Fibroblast of the aortic adventitia (primary cell): ENCODE measurements at places on chromosomes 7 and 10. TPM values are rescaled to one million over a fixed set of nuclear protein-coding genes. Genes with fewer than 3 reads are reported as not detected.
A peak's percentile ranks its signal among the peaks of the same experiment; 100 is the strongest.

GRCh38 chr7:44978511-44979366 is at the start of gene MYO1G:
TSS of gene MYO1G (minus strand) at chr7:44979015. CDS start at chr7:44978961, 54 bp downstream.
- DNase-seq, result no peak

- DNase-seq, result peak; percentile 30
These were observed 490 bp downstream of the KIN start for GRCh38 chr10:7787150-7787856.

DNA sequence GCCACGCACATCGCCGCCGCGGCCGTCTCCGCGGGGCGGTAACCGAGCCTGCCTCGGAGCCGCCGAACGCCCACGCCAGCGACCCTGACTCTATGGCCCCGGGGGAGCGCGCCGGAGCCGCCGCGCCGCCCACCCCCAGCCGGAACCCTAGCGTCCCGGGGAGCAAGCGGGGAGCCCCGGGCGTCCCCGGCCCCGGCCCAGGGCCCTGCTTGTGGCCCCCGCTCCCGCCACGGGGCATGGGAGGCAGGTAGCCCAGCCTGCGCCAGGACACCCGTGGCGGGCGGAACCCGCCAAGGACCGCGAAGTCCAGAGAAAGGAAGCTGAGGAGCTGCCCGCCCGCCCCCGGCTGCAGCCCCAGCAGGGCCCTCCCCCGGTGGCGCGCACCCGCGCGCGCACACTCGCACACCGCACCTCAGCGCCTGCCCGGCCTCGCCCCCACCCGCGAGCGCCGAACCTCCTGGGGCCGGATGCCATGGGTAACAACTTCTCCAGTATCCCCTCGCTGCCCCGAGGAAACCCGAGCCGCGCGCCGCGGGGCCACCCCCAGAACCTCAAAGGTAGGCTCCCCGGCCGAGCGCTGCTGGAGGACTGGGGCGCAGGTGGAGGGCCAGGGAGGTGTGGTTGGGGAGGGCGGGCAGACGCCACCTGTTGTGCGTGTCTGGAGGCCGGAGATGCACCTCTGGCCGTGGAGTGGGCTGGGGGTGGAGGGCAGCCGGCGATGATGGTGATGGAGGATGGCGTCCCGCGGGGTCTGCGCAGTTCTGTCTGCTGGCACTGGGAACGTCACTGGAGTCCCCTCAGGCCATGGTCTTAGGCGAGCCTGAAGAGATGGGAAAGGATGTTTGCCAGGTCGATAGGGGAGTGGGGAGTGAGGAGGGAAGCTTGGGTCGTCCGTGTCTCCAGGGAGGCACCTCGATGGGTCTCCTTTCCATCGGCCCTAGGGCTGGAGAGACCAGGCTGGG is 692 bp downstream of the NEURL1 start:
- no peak for DNase-seq

- DNase-seq, result peak; percentile 84
These were observed 9.8 kb upstream of the LAMB1 start for GRCh38 chr7:108012499-108013430.

MYOZ1 gene
- not detected in 2 replicates for total RNA-seq

DNA sequence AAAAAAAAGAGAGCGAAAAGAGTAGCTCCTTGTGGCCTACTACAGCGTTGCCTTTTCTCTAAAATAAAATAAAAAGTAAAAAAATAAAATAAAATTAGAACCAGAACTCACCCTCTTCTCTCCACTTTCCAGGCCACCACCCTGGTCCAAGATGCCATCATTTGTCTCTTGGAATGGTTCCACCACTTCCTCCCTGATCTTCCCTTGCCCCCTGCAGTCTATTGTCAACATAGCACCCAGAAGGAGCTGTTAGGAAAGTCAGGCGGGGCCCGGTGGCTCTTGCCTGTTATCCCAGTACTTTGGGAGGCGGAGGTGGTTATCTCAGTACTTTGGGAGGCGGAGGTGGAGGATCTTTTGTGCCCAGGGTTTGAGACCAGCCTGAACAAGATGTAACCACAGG is 7.6 kb upstream of the GRID2IP start:
- DNase-seq, result peak; percentile 32

DNA sequence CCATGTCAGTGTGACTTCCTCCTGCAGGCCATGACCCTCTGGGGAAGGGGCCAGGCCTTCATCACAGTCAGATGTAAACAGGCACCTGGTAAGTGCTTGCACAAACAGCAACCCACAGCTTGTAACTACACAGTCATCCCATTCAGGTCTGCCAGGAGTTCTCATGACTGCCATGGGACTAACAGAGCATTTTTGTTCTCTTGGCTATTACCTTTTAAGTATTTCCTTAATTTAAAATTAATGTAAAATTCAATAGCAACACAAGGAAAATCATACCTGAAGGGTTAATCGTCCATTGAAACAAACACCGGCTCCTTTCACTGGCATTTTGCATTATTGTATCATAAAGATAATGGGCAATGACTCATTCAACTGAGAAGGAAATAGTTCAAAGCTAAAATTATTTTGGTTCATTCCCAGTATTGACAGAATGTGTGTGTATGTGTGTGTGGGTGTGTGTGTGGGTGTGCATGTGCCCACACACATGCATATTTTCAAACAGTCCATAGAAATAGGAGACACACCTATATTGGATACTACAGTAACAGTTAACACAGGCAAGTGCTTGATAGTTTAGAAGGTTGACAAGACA is 307.9 kb downstream of the WDR11 start:
- no peak for DNase-seq

ADRA2A gene
- 0.82 and 2.6 TPM in 2 replicates for total RNA-seq

GIMAP1 gene
- not detected in 2 replicates for total RNA-seq

GRCh38 chr7:99505324-99505662 is 831 bp downstream of the ZKSCAN5 start:
- DNase-seq, result peak; percentile 24

CPA2 gene
- not detected in 2 replicates for total RNA-seq

GRCh38 chr7:26305090-26305868 is 13.6 kb downstream of the SNX10 start:
- no peak for DNase-seq

- no peak for DNase-seq
These were observed 102.7 kb downstream of the CALN1 start for GRCh38 chr7:72309476-72309875.

H2BK1 gene
- total RNA-seq, result not detected in 2 replicates

- DNase-seq, result no peak
These were observed 10.4 kb upstream of the ATXN7L1 start for GRCh38 chr7:105886776-105887175.

DNA sequence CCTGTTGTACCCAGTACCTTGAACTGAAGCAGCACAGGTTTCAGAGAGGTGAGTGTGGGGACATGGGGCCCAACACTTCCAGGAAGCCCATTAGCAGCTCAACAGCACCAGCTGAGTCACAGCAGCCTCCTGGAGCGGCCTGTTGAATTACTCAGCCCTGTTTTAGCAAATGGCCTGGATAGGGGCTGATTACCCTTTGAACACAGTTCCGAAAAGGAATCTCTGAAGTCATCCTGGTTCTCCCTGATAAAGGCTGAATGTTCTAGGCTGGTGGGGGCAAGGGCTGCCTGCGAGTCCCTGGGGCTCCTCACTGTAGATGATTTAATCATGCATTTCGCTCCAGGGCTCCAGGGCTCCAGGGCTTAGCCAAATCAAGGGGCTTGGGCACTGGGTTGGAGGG is 287.5 kb downstream of the GRID1 start:
- DNase-seq, result no peak

DNA sequence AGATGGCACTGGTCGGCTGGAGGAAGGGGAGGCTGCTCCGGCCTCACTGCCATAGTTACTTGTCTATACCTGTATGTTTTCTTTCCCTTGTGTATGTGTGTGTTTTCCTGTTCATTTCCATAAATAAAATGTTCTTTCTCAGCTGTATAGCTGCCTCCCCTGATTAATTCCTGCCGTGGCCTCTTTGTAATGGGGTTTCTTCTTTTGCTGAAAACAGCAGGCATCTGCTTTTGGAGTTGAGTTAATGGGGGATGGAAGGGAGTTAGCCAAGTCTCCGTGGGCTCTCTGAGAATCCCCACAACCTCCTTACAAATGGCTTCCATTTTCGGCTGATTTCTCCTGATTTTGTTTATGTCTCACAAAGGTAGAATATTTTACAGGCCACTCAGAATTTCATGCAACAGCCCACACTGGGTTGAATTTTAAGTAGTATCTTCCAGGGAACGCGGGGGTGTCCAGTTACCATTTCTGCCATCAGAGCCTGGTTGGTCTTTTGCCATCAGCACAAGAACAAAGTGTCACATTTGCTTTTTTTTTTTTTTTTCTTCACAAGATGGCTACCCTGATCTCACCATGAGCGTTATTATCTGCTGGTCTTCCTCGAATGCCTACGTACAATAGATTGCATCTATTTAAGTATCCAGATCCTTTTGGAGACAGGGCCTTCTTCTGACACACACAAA is 88.1 kb upstream of the NRP1 start:
- DNase-seq, result no peak

GRCh38 chr10:44932517-44933450 is 21.6 kb downstream of the TMEM72 start:
- DNase-seq, result peak; percentile 85

GRCh38 chr7:12728192-12728538 is 40.7 kb downstream of the ARL4A start:
- peak; percentile 19 for DNase-seq

DNA sequence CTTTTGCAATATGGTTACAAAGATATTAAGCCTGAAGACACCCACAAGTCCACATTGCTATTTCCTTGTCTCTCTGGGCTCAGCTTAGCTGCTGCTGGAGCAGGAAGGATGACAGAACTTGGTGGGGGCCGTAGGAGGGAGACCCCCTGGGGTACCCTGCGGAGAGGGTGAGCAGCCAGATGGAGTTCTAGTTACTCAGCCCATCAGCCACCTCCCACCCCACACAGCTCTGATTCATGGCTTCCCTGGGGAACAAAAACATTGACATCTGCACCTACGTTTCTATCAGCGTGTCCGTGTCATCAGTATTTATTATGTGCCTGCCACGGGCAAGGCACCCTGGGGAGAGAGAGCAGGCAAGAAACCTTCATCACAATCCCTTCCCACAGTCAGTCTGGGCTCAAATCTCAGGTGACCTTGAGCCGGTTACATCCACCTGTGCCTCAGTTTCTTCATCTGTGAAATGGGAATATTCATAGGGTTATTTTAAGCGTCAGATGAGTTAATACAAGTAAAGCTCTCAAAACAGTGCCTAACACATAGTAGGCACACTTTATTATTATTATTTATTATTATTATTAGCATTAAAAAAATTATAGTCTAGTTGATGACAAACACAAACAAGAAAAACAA is 131.5 kb downstream of the C10orf105 start:
- no peak for DNase-seq

- no peak for DNase-seq
These were observed 16.6 kb downstream of the AKAP9 start for GRCh38 chr7:91957232-91957631.

DNA sequence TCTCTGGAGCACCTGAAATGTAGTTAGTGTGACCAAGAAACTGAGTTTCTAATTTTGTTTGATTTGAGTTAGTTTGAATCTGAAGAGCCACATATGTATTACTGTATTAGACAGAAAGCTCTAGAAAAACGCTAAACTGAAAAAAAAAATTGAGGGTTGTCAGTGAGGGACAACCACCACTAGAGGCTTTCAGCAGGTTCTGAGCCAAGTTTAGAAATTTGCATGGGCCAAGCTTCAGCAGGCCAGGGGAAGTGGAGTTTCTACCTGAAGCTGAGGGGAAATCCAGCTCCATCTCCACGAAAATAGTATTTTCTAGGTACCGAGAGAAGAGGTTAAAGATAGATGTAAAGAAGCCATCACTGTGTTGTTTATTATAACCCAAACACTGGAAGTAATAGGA is 77.9 kb upstream of the PLXNA4 start:
- peak; percentile 12 for DNase-seq

AKR1E2 gene
- 1.3 and 4.6 TPM in 2 replicates for total RNA-seq

POLR2J2 gene
- total RNA-seq, result 3.3 and 11.4 TPM in 2 replicates

DNA sequence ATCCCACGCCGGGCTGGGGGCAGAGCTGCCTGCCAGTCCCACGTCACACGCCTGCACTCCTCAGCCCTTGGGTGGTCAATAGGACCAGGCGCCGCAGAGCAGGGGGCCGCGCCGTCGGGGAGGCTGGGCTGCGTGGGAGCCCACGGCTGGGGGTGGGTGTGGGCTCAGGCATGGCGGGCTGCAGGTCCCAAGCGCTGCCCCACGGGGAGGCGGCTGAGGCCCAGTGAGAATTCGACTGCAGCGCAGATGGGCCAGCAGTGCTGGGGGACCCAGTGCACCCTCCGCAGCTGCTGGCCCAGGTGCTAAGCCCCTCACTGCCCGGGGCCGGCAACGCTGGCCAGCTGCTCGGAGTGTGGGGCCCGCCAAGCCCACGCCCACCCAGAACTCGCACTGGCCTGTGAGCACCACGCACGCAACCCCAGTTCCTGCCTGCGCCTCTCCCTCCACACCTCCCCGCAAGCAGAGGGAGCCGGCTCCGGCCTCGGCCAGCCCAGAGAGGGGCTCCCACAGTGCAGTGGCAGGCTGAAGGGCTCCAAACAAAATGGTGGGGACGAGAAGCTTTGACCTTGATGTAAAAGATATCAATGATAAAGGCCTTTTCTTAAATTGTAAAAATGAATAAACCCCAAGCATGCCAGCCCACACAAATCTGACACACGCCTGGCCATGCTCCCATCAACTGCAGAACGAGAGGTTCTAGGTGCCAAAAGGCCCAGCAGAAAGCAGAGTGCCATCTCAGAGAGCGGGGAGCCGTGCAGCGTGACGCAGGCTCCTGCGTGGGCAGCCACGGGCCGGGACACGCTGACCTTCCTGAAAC is 255.5 kb downstream of the MAD1L1 start:
- no peak for DNase-seq

GRCh38 chr10:129219364-129219763 is 247.7 kb upstream of the MGMT start:
- no peak for DNase-seq

RNLS gene
- total RNA-seq, result 7.0 and 16.8 TPM in 2 replicates

- no peak for DNase-seq
These were observed 484.0 kb upstream of the GALNT17 start for GRCh38 chr7:70647801-70648498.

GRCh38 chr10:123150986-123151736 is 3.0 kb upstream of the BUB3 start:
- DNase-seq, result no peak

GRCh38 chr7:128435327-128435686 is 20.4 kb upstream of the HILPDA start:
- DNase-seq, result no peak

- DNase-seq, result no peak
These were observed 91.4 kb downstream of the FAM107B start for GRCh38 chr10:14683256-14683655.

GRCh38 chr7:18679261-18679660 is 183.7 kb downstream of the HDAC9 start:
- DNase-seq, result no peak

- no peak for DNase-seq
These were observed 90.3 kb downstream of the SRPK2 start for GRCh38 chr7:105298439-105298894.

DNA sequence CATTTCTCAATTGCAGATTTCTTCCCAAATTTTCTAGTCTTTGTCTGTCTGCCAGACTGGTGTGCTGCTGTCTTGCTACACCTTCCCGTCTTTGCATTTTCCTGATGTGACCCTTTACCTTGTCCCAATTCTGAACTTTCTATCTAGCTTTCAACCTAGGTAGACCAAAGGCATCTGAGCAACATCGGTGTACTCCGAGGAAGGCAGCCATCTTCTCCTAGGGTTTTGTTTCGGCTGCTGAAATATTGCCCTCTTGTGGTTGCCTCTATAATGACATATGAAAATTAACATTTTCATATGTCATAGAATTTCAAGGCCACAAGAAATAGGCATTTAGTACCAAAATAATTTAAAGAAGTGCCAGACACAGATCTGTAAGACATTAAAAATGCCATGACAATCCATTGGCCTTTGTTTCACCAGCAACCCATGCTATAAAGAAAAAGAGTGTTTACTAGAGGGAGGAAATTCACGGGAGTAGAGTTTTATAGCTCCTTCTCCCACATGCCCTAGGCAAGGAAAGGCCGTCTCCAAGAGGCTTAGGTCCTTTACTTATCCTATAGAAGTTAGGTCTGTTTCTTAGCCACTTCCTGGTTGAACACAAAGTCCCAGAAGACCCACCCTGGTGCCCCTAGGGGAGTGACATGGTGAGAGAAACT is 23.4 kb downstream of the OR9A2 start:
- DNase-seq, result peak; percentile 75
